ENCODE measurements at places on chromosomes 1 and 21. TPM values are rescaled to one million over a fixed set of nuclear protein-coding genes. Genes with fewer than 3 reads are reported as not detected.

CFAP107 gene
- 0.12 TPM for total RNA-seq

HCN3 gene
- 0.89 TPM for total RNA-seq

KMO gene
- total RNA-seq, result under 0.01 TPM

LMX1A gene
- not detected for total RNA-seq

BTF3L4 gene
- 66.4 TPM for total RNA-seq

EPHA2 gene
- total RNA-seq, result 30.3 TPM

TRIM62 gene
- total RNA-seq, result 1.4 TPM

CELA3B gene
- not detected for total RNA-seq

ZBTB8B gene
- total RNA-seq, result not detected

NUP210L gene
- under 0.01 TPM for total RNA-seq

PIK3R3 gene
- total RNA-seq, result 3.9 TPM

PRPF38B gene
- 11.7 TPM for total RNA-seq

OR2L5 gene
- total RNA-seq, result under 0.01 TPM

RAP1GAP gene
- total RNA-seq, result 1.2 TPM

TMEM82 gene
- total RNA-seq, result not detected
